ENCODE measurements at places on chromosomes 7 and 10.
A peak's percentile ranks its signal among the peaks of the same experiment; 100 is the strongest.

GRCh38 chr7:27397503-27397902 is 154.9 kb downstream of the EVX1 start:
- no peak for DNase-seq

- peak; percentile 3 for DNase-seq
Measured at GRCh38 chr10:111360260-111360925, 283.6 kb downstream of the ADRA2A start.

- DNase-seq = no peak
Measured at GRCh38 chr10:50794490-50794889, 54.8 kb downstream of the ASAH2B start.

GRCh38 chr10:87844837-87845623 is 18.3 kb downstream of the KLLN start:
- no peak for DNase-seq

All from stimulated activated CD4-positive, alpha-beta T cell treated with anti-CD3 and anti-CD28 coated beads, Interleukin-15, amount 100 ng/mL, for 24 hours (primary cell).